ENCODE measurements at places on chromosomes 1 and 21. TPM values are rescaled to one million over a fixed set of nuclear protein-coding genes. Genes with fewer than 3 reads are reported as not detected.

DNA sequence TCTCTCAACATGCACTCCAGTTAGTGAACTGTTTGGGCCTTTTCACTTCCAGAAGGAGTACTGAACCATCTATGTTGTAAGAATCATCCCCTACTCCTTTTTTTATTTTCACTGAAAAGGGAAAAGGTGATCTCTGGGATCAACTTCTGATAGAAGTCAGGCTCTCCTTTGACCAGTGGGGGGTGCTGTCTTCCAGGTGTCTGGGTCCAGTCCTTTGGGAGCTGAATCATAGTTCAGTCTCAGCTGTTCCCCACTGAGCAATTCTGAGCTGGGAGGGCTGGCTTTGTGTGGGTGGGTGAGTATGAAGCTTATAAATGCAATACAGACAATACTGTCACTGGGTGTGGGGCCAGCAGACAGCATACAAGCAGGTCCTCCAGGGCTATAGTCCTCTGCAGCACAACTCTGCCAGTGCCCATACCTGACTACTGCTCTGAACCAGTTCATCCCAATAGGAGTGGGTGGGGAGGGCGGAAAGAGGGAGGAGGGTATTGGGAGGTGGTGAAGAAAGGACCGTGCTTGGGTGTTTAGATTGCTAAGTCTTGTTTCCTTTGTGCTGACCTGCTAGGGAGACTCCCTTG is 12.5 kb upstream of the SARS1 start:
- DNase-seq: no peak

The DNALI1 gene
- total RNA-seq: 75.4 TPM

DNA sequence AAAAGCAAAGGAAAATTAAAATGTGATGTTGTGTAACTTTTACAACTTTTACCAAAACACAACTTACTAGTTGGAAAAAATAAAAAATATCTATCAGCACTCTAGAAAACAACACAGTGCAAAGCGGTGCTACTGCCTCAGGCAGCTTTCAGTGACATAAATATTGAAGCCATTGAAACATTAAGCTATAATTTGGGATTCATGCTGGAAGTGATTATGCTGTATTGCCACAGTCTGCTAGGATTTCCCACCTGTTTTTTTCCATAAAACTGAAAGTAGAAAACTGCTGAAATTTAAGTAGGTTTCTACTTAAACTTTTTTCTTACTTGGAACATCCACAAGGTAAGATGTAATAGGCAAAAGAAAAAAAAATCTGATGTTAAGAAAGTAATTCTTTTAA is 674.4 kb downstream of the KCNT2 start:
- DNase-seq: no peak

- DNase-seq: no peak
Measured at GRCh38 chr1:146012703-146013558, 8.6 kb downstream of the HJV start.

The TRIM58 gene
- total RNA-seq: 1.2 TPM

The SAMD11 gene
- 53.9 TPM for total RNA-seq

DNA sequence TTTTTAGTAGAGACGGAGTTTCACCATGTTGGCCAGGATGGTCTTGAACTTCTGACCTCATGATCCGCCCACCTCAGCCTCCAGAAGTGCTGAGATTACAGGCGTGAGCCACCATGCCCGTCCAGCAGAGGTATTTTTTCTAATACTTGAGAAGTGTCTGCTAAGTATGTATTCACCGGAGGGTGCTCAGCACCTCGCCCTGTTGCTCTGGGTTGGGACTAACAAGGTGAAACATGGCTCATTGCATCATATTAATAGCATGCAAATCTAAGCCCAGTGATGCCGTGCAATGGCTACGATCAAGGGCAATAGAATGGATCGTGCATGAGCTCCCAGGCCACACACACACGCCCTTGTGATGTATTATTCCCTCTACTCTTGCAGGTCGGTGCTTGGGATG is 68.7 kb downstream of the PDE9A start:
- no peak for DNase-seq

The CLCNKA gene
- 2.2 TPM for total RNA-seq

Data from progenitor cell of endocrine pancreas (in vitro differentiated cells).